Fibroblast of lung (primary cell): ENCODE measurements at places on chromosomes 7 and 10.

DNA sequence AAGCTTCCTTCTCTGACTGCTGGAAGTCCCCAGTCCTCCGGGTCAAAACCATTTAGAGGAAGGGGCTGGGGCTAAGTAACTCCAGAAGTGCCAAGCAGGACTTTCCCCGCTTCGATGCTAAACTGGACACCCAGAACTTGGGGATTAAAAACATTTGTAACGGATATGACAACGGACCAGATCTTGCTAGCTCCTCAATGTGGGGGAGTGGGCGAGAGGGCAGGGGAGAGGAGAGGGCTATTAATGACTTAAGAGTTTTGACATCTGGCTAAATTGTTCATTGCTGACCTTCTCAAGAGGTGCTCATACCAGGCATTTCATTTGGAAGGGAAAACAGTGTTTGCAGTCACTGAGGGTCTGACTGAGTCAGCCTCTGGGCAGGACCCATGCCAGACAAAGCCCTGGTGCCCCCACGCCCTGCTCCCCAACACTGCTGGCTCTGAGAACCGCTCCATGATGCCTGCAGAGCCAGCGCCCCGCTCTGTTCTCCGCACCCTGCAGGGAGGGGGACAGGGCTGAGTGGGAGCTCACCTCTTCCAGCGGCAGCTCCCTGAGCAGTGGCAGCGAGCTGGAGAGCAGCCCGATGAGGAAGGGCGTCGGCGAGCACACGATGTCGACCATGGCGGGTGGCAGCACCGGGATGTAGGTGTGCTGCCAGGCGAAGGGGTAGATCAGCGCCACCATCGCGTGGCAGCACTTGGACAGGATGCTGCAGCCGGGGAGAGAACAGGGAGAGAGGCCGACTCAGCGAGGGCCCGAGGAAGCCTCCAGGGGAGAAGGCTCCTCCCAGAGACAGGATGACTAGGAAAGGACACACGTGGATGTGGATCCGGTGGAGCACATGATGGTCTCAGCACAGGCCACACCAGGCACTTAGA, 47.7 kb upstream of the MKRN1 start:
- peak; percentile 66 for DNase-seq

DNA sequence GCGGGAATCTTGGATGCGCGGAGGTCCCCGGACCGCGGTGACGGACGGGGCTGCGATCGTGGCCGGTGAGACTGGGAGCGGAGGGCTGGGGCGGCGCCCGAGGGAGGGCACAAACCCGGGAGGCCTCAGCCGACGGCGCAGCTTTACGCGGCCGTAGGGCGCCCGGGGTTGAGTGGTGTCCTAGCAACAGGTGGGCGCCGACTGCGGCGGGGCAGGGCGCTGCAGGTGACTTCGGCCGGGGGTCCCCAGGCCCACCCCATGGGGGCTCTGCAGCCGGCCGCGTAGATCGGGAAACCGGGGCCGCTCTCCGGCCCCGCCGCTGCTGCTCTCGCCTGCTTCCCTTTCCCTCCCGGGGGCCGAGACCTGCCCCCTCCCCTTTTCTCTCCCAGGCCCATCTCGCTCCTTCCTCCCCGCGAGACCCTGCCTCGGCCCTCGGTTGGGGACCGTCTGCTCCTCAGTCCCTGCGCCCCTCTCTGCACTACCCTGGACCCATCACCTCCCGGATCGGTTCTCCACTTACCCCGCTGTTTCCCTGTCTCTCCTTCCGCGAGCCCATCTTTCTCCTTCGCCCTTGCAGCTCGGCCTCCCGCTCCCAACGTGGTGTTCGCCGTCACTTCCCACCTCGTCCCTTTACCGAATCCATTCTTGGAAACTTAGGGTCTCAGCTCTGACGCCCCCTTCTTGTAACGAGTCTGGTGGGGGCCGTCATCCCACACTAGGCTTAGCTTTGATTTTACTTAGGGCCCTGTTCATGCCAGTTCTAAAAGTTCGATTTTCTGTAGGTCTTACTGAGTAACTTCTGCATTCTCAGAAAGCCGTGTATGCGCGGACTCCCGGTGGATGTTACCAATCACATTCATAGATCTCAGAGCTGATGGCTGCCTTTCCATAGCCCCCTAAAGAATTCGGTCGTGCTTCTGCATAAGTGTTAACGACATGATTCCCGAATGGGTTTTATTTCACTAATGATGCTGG, 18.5 kb upstream of the ACBD5 start:
- no peak for DNase-seq

- no peak for DNase-seq
Measured at GRCh38 chr7:126529254-126529653, 723.5 kb downstream of the GRM8 start.

GRCh38 chr7:147394329-147394728, 1196.2 kb upstream of the C7orf33 start:
- DNase-seq: no peak

DNA sequence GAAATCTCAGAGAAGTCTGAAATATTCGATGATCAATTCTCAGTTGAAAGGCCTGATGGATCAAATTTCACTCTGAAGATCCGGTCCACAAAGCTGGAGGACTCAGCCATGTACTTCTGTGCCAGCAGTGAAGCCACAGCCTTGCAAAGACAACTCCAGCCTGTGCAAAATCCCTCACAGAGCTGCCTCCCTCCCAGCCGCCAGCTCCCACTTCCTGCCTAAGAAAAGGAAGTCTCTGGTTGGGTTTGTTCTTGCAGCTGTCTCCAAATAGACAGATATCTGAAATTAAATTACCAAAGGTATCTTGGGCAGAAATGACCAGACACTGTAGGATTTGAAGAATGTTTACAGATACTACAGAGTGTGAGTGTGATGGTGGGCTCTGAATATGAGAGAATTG, 43.4 kb upstream of the PRSS58 start:
- no peak for DNase-seq

DNA sequence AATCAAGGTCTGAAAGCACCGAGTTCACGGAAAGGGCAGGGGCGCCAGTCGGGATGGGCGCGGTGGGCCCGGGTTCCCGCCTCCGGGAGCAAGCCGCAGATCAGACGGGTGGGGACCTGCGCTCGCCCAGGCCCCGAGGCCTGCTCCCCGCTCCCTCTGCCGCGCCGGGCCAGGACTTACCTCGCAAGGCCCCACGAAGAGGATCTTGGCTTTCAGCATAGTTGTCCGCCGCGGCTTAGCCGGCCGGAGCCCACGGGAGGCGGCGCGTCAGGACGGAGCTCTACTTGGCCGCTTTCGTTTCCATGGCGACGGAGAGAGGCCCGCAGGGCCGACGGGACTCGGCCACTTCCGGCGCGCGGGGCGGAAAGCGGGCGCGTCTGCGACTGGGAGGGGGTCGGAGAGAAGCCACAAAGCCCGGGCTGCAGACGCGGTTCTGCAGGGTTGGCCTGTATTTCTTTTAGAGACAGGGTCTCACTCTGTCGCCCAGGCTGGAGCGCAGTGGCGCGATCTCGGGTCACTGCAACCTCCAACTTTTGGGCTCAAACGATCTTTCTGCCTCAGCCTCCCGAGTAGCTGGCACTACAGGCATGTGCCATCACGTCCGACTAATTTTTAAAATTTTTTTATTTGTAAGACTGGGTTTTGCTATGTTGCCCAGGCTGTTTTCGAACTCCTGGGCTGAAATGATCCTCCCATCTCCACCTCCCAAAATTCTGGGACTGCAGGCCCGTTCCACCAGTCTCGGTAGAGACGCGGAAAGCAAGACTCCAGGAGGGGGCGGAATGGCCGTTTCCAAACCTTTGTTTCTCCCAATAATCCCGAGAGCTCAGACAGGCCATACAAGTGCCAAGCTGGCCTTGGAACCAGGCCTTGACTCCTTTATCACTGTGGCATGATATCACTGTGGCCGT, at the start of gene IFT22:
Gene IFT22 (minus strand): TSS at position 322 of the 911 bp plus-strand sequence. CDS start 103 bp downstream, at position 219.
- peak; percentile 89 for DNase-seq

GRCh38 chr7:44212018-44212417, 11.2 kb downstream of the YKT6 start:
- no peak for DNase-seq

DNA sequence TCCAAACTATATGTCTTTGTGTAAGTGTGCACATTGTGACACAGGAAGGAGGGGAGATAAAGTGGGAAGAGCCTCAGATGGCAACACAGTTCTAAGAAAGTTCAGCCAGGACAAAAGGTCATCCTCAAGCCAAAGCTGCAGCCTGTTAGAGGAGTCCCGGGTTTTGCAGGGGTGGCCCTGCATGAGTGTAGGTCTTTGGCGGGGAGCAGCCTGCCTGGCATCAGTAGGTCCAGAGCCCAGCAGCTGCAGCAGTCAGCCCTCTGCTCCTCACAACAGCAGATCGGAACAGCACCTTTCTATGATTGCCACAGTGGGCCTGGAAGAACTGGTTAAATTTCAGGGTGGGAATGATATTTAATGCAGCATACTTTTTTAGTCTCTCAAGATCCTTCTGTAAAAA, 13.5 kb upstream of the VDAC2 start:
- no peak for DNase-seq

DNA sequence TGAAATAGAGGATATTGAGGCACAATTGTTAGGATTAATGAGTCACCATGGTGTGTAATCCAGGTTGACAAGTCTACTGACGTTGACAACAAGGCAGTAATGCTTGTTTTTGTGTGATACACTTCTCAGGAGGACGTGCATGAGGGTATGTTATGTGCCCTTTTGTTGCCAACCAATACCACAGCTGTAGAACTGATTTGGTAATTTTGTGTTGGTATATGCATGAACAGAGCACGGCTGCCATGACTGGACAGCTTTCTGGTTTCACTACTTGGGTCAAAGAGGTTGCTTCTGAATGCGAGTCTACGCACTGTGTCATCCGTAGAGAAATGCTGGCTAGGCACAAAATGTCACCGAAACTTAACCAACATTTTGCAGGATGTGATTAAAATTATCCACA, 32.9 kb downstream of the PHTF2 start:
- DNase-seq: no peak

DNA sequence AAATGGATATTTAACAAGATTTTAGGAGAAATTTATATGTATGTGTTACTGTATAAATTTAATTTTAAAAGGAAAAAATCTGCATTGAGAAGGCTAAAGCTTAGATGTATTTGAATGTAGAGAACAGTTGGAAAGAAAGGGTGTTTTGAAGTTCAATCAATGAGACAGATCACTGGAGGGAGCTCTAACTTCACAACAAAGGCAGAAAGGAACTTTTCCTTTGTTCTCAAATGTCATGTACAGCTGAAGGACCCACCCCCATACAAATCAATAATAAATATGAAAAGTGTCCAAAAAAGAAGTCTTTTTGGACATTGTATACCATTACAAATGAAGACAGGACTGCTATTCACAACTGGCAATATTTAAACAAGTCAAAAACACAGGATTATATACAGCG, 403.4 kb downstream of the DNAJB9 start:
- no peak for DNase-seq

GRCh38 chr7:988426-988911, 5.5 kb downstream of the CYP2W1 start:
- DNase-seq: peak; percentile 39

DNA sequence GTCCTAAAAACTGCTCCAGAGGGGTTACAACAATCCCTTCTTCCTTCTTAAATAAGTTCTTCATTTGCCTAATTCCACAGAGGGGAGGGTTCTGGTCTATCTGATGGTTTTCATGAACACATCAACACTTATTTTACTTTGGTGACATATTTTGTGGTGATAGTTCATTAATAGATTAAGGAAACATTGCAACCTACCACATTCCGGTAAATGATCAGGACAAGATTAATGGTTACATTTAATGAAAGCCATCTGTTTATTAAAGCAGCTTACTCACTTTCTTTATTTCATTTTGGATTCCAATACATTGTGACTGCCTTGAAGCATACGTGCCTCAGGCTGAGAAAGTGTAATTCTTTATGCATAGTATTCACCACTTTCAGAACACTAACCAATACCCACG, 101.0 kb downstream of the SKIDA1 start:
- peak; percentile 46 for DNase-seq

- DNase-seq: no peak
Measured at GRCh38 chr10:97311111-97311626, 7.9 kb upstream of the FRAT1 start.

- peak; percentile 70 for DNase-seq
Measured at GRCh38 chr7:35849158-35849831, 48.4 kb downstream of the SEPTIN7 start.

DNA sequence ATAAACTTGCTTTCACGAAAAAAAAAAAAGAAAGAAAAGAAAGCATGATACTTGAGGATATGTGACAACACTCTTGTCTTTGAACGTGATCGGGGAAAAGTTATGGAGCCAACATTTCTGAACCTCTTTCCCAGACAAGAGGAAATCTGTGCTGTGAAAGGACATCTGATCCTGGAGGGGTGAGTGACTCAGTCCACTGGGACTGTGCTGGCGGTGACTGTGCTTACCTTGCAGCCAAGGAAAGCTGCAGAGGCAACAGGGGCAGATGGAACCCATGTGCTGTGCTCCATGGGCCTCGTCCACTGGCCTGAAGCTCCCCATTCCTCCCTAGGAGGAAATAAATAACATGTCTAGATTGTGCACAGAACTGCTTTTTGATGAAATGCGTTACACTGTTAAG, 116.5 kb upstream of the RAB11FIP2 start:
- DNase-seq: no peak
